Activated T-cell treated with anti-CD3 and anti-CD28 coated beads for 4 hours (primary cell): ENCODE measurements at places on chromosomes 3 and 15.

DNA sequence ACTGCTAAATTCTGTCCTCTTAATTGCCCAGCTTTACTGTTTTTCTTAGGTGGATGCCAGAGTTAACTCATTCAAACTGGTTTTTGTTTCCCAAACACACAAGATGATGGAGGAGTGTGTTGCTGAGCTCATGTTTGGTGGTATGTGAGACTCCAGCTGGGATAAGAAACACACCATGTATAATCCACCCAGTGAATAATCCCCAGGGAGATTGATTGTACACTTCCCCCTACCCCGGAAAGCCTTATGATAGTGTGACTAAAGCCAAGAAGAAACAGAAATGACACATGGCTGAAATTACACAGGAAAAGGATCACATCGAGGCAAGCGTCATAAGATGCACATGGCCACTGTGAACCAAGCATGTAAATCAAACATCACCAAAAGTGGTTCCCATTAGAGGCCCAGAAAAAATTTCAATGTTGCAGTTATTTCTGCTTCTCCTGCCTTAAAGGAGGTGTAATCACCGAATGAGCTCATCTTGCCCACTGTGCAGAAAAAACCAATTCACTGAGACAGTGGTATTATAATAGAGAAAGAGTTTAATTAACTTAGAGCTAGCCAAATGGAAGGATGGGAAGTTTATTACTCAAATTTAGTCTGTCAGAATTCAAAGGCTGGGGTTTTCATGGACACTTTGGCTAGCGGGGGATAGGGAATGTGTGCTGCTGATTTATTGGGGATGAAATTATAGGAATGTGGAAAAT lies 56.7 kb upstream of the MAGI1 start:
- no peak for DNase-seq

DNA sequence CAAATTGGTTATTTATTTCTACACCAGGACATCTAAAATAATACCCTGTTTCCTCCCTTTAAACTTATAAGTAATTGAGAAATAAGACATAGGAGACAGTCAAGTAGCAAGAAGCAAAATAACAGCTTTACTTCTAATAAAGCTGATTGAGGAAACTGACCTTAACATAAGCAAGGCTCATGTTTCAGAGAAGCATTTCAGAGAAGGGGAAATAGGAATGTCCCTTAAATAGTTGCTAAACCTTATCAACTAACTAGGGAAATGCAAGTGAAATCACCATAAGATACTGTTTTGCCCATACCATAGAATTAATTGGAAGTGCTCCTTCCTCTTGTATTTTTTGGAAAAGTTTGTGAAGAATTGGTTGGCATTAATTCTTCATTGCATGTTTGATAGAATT lies 84.9 kb downstream of the B3GALNT1 start:
- no peak for DNase-seq

DNA sequence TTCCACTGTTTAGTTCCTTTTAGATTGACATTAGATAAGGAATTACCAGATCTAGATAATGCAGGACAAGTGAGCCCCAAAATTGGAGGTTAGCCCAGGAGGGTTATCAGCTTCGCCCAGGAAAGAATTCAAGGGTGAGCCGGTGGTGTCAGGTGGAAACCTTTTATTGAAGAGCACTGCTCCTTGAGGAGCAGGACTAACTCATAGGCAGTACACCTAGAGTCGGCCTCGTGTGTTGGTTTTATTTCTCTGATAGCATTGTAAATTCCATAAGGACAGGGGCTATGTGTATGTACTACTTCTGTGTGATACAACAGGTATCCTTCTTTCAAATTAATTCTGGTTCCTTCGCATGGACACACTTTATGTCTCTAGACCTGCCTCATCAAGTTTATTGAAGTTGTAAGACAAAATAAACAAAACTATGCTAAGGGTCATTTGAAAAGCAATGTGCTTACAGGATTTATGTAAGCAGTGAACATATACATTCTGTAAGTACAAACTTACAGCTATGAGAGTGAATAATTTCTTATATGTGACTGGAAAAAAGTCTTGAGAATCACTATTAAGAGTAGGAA lies 57.2 kb downstream of the SNX4 start:
- DNase-seq = no peak

- no peak for DNase-seq
These were observed 244.4 kb downstream of the ADAMTSL3 start for GRCh38 chr15:83898361-83898760.

DNA sequence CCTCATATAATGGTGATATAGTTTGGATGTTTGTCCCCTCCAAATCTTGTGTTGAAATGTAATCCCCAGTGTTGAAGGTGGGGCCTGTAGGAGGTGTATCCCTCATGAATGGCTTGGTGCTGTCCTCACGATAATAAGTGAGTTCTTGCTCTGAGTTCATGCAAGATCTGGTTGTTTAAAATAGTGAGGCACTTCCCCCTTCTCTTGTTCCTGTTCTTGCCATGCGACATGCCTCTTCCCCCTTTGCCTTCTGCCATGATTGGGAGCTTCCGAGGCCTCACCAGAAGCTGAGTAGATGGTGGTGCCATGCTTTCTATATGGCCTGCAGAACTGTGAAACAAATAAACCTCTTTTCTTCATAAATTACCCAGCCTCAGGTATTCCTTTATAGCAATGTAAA lies 39.2 kb downstream of the REC114 start:
- no peak for DNase-seq
